ENCODE measurements at places on chromosomes 6 and 20.

- no peak for DNase-seq
These were observed 52.9 kb downstream of the FBXL4 start for GRCh38 chr6:98894810-98895209.

- DNase-seq: no peak
These were observed 4.4 kb downstream of the CD83 start for GRCh38 chr6:14121936-14122344.

DNA sequence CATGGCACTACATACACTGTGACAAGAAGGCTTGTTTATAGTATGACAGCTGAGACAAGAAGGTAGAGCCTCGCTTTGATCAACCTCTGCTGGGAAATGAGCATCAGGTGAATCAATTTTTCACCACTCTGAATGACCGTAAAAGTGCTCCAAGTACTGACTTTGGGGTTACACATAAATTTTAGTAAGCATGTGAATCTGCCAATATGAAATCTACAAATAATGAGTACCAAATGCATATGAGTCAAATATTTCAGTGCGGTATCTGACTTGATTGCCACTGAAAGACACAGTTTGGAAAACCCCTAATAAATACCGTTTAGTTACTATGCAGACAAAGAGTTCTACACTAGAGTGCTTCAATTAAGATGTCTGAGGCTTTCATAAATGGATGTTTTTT lies 77.8 kb downstream of the ATG5 start:
- DNase-seq: no peak

DNA sequence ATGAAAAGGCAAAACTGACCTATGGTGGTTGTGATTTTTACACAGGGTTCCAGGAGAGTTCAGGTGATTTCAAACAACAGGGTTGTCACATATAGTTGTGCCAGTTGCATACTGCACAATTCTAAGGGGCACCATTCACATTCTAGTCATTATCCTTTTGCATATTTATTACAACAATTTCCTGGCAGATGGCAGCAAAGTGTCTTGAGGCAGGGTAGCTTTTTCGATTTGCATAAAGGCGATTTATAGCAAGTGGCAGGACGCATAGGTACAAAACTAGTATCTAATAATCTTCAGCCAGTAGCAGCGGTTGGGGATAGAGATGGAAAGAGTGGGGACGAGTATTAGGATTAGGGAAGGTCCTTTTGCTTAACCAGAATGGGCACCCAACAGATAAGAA lies 46.5 kb upstream of the TRAF3IP2 start:
- no peak for DNase-seq

DNA sequence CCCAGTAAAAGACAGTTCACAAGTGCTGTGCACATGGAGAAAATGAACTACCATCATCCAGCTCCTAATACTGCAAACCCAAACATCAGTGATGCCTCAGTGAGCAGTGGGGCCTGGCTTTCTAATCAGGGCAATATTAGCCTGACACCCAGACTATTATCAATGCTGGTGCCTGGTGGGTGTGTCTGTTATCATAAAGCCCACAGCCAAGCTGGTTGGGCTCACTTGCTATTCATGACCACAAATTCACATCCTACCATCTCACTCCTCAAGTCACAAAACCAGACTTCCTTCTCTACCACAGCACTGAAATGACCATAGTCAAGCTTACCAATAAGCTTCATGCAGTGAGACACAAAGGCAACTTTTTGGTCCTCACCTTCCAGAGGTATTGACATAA lies 180.8 kb upstream of the PLN start:
- DNase-seq: no peak

DNA sequence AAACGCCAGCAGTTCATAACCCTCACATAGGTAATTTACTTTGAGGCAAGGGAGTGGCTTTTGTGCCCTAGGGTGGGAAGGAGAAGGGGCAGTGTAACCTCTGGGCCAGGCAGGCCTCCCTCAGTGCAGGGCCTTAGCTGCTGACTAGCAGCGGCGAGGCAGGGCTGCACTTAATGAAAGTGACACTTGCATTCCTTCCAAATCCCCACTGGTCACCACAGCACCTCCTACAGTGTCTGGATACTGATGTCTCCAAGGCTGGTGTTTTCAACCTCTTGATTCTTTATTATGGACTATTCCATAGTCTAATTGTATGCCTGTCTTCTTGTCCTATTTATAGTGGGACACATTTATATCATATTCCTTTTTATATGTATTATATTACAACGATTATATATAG lies 152.7 kb downstream of the LY86 start:
- DNase-seq: no peak

DNA sequence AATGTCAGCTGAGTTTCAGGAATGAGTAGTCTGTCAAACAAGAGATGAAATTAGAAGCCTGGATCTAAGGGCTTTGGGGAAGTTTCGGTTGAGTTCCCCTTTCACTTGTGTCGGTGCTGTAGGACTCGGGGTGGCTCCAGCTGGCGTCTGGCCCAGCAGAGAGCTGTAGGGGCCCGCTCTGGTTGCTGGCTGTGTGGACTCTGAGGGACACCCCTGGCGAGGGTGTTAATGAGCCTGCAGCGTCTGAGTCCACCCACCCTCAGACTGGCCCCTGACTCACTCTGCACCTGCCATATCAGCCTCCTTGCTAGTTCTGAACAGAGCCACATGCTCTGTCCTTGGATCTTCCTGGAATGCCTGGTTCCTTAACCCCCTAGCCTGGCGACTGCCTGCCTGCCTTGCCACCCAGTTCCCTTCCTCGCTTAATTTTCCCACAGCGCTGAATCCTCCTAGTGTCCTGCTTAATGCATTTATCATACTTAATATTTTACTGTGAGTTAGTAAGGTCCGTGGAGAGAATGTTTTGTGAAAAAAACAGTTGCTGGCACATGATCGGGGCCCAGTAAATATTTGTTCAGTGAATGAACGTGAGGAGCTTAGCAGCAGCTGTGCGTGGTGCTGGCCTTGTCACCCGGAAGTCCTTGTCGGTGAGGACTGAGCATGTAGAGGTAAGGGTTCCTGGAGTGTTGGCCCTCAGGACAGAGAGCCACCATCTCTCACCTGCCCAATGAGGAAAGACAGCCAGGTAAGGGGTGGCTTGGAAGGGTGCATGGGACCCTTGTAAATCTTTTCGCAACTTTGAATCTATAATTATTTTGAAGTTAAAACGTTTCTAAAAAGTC lies 1.6 kb downstream of the DNAJC5 start:
- peak; percentile 28 for DNase-seq

DNA sequence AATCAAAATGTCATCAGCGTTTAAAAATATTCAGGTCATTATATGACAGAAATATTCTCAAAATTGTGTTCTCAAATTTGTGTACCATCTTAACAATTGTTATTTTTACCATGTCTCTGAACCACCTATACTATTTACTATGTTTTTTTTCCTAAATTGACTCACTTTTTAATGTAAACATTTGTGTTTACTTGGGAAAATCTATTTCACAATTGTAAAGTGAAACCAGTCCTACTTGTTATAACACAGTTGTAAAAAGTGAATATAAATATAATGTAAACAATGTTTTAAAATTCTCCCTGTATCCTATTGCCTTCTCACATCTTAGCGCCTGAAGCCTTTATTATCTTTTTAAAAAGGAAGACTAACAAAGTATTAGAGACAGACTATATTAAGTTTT lies 83.5 kb downstream of the ADGRG6 start:
- no peak for DNase-seq

- peak; percentile 73 for DNase-seq
These were observed 5.1 kb downstream of the KCNS1 start for GRCh38 chr20:45095805-45096238.

DNA sequence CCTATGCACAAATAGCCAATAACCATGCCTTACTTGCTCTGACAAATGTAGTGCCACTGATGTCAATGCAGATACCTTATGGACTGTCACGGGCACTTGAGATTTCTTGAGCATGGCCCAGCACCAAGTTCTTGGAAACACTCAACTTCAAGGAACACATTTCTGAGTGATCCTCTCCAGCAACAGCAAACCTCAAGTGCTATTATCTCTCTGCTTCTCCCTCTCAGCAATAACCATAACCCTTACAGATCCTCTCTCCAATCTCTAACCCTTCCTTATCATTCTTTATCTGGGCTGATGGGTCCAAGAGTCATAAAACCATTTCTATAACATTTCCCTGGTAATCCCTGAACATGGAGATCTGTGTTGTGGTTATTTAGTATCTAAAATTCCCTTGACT lies 266.9 kb upstream of the STXBP5 start:
- no peak for DNase-seq

GRCh38 chr20:46356195-46357029 lies 48.1 kb upstream of the CDH22 start:
- DNase-seq: no peak

- DNase-seq: no peak
These were observed 34.8 kb upstream of the B4GALT5 start for GRCh38 chr20:49748525-49748838.

GRCh38 chr6:168384045-168385036 lies 56.6 kb upstream of the SMOC2 start:
- no peak for DNase-seq

GRCh38 chr6:144158133-144158532 lies 7.8 kb downstream of the STX11 start:
- no peak for DNase-seq

DNA sequence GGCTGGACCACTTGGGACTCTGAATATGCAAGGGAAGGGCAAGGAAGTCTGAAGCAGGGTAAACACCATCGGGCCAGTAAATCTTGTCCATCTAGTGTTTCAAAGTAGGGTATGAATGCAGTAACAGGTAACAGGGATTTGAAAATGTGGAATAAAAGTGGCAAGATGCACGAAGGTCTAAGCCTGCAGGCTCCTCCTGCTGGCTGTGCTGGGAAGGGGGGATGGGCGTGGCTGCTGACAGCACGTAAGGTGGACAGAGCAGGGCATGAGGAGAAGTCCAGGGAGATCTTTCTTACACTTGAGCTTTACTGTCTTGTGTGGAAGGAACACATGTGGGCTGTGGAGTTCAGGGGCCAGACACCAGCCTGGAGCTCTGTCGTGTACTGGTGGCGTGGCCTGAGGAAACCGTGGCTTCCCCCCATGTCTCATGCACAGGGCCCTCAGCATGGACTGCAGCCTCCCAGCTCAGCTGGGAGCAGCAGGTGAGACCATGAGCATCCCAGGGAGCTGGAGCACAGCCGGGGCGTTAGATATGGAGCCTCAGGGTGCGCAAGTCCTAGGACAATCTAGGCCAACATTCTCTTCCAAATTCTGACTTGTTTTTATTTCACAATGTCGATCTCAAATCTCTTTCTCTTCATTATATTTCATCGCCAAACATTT lies 84.5 kb downstream of the SLC22A23 start:
- DNase-seq: no peak

- no peak for DNase-seq
These were observed 11.4 kb upstream of the GRM4 start for GRCh38 chr6:34157236-34157830.

- no peak for DNase-seq
These were observed 416 bp downstream of the PTPRK start for GRCh38 chr6:128519931-128520435.

DNA sequence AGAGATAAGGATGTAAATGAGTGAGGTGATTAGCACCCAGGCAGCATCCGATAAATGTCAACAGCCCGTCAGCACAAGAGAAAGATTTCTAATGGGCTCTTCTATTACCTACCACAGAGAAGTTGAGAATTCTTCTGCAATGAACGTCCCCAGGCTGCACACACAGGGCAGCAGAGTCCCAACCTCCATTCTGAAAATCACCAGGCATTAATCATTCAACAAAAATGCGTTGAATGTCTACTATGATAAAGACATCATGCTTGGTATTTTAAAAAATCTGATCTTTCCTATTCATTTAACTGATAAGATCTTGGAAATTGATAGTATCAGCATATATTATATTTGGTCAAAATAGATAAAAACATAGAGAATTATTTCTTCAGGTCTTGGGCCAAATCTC lies 59.5 kb upstream of the VGLL2 start:
- DNase-seq: no peak

Data from DND-41 (cell line).